Kidney epithelial cell (primary cell): ENCODE measurements at places on chromosomes 4 and X. TPM values are rescaled to one million over a fixed set of nuclear protein-coding genes. Genes with fewer than 3 reads are reported as not detected.

PRDM8 gene
- 0.17 and 0.55 TPM in 2 replicates for total RNA-seq

PACRGL gene
- 23.0 TPM in 2 replicates for total RNA-seq

CXCL3 gene
- 5.3 and 7.3 TPM in 2 replicates for total RNA-seq

GAGE12G gene
- total RNA-seq = not detected in 2 replicates

TAF7L gene
- total RNA-seq = 0.27 and 0.33 TPM in 2 replicates

PNCK gene
- total RNA-seq = 0.34 and 1.6 TPM in 2 replicates

DRD5 gene
- total RNA-seq = not detected in 2 replicates

DNA sequence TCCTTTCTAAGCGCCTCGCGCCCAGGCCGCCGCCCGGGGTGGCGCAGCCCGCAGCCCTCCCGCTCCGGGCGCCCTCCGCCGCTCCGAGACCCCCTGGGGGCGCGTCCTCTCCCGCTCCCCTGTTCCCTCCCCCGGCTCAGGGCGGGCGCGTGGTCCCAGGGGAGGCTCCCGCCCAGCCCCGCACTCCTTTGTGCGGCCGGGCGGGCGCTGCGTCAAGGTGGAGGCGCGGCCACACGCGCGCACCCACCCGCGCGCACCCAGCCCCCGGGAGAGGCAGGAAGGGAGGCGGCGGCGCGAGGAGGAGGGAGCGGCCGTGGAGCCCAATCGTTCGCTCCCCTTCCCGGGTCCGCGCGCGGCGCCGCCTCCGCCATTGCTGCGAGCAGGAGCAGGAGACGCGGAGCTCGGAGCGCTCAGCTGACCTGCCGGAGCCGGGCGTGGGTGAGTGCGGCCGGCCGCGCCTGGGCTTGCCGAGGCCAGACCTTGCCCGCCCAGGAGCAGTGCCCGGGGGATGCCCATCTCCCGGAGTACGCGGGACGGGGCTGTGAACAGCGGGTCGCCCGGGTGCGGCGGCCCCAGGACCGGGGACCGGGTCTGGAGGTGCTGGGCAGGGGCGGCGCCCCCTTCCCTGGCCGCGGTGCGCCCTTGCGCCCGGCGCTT, at the start of gene NSG1:
NSG1 (plus strand) TSS at position 367 of the 657 bp plus-strand sequence. CDS start 528 bp downstream, outside the sequence.
- DNase-seq = no peak

GRCh38 chr4:80010316-80010715, 62.7 kb downstream of the ANTXR2 start:
- no peak for DNase-seq

DNA sequence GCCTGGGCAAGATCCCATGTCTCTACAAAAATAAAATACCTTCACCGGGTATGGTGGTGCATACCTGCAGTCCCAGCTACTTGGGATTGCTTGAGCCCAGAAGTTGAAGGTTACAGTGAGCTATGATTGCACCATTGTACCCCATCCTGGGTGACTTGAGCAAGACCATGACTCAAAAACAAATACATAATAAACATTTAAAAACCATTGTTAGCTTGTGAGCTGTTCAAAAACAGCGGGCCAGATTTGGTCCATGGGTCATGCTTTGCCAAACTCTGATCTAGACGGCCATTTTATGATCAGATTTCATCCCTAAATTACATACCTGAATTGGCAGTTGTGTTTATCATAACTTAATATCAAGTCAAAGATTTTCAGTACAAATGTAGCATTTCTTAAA, 76.0 kb upstream of the GPM6B start:
- DNase-seq = no peak
